ENCODE measurements at places on chromosomes 11 and 22. TPM values are rescaled to one million over a fixed set of nuclear protein-coding genes. Genes with fewer than 3 reads are reported as not detected.

The TEX54 gene
- not detected for total RNA-seq

- DNase-seq, result no peak
- H3K4me3 ChIP-seq, result no peak overlapping the region
- H3K4me1 ChIP-seq, result no peaks in the 10 kb centered on the region
- H3K36me3 ChIP-seq, result no peaks in the 10 kb centered on the region
- peaks cover 11% of the 10 kb centered on the region for H3K27me3 ChIP-seq
These were observed 8.2 kb downstream of the PDGFB start for GRCh38 chr22:39236321-39237317.

The VPREB3 gene
- total RNA-seq, result not detected

The GRIK4 gene
- total RNA-seq, result 0.18 TPM

GRCh38 chr11:116697011-116697410, 75.8 kb downstream of the BUD13 start:
- no peak overlapping the region for H3K4me3 ChIP-seq
- H3K27ac ChIP-seq, result no peak overlapping the region
- H3K36me3 ChIP-seq, result no peaks in the 10 kb centered on the region
- H3K27me3 ChIP-seq, result peaks cover 18% of the 10 kb centered on the region
- DNase-seq, result no peak
- no peaks in the 10 kb centered on the region for H3K4me1 ChIP-seq

- no peaks in the 10 kb centered on the region for H3K27me3 ChIP-seq
- H3K27ac ChIP-seq, result no peak overlapping the region
- DNase-seq, result no peak
- H3K4me3 ChIP-seq, result no peak overlapping the region
- no peaks in the 10 kb centered on the region for H3K4me1 ChIP-seq
These were observed 117.4 kb upstream of the B3GAT1 start for GRCh38 chr11:134529212-134530096.

The CNTN5 gene
- total RNA-seq, result not detected

DNA sequence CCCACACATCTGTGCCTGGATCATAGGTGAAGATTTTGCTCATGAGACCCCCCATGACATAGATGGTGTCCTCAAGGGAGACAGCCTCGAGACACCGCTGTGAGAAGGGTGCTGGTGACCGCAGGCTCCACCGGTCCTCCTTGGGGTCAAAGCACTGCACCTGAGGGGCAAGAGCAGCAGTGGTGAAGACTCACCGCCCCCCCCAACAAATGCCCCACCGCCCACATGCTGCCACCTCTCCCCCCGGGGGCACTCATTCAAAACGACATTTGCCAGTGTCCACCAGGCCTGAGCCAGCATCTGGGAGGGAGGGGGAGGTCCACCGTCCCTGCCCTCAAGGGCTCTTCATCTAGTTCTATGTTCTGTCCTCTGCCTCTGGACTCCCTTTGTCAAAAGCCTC, 9.3 kb downstream of the KLHL35 start:
- H3K36me3 ChIP-seq, result peaks cover 17% of the 10 kb centered on the region
- H3K4me3 ChIP-seq, result no peak overlapping the region
- DNase-seq, result no peak
- H3K4me1 ChIP-seq, result peaks cover 19% of the 10 kb centered on the region
- H3K27me3 ChIP-seq, result no peaks in the 10 kb centered on the region
- H3K27ac ChIP-seq, result no peak overlapping the region

DNA sequence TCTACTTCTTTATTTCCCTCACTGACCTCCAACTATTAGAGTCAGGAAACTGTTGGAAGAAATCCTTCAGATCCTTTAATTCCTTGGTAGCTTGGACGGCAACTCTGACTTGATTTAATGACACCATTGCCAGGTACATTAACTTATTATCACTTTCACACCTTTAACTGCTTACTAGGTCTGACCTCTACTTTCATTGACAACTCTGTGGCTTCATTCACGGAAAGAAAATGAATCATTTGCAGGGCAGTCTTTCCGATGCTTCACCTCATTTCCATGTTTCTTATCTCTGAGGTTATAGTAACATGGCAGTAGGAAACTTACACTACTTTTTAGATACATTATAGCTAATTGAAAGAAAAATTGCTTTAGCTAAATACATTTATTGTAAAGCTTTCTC, 82.6 kb upstream of the PDGFD start:
- no peak overlapping the region for H3K4me3 ChIP-seq
- no peaks in the 10 kb centered on the region for H3K27me3 ChIP-seq
- no peak for DNase-seq
- no peaks in the 10 kb centered on the region for H3K36me3 ChIP-seq

DNA sequence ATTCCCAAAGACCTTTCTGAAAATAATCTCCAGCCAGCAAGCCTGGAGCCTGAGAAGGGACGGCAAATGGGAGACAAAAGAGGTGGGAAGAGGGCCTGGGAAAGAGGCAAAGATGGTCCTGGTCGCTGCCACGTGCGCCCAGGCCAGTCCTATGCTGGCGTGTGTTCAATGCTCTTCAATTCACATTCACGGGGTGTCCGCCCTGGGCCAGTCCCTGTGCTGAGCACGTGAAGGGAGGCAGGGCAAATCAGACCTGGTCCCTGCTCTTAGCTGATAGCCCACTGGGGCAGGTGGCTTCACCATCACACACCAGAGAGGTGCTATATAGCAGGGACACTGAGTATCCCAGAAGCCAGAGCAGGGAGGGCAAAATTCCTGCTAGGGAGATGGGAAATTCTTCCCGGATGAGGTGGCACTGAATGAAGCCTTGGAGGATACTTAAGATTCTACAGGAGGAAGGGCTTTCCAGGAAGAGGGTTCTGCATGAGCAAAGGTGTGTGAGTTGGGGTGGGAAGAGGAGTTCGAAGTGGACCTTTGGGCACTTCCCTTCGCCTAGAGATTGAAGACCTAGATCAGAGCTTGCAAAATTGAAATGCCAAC, 148.2 kb downstream of the CHST1 start:
- no peak for DNase-seq
- no peaks in the 10 kb centered on the region for H3K36me3 ChIP-seq
- no peaks in the 10 kb centered on the region for H3K4me1 ChIP-seq
- H3K4me3 ChIP-seq, result no peak overlapping the region
- H3K27ac ChIP-seq, result no peak overlapping the region
- no peaks in the 10 kb centered on the region for H3K27me3 ChIP-seq

DNA sequence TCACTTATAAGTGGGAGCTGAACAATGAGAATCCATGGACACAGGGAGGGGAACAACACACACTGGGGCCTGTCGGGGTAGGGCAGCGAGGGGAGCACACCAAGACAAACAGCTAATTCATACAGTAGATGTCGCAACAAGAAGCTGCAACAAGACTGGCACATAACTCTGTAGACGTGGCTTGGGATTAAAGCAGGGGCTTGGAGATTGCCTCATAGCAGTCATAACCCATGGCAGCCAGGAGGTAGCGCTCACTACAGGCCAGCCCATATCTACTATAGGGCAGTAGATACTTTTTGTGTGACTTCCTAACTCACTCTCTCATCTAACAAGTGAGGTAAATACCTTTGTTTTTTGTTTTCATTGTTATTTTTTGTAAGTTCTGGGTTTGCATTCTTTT, 1.7 kb upstream of the OR9G4 start:
- no peak overlapping the region for H3K27ac ChIP-seq
- H3K36me3 ChIP-seq, result no peaks in the 10 kb centered on the region
- H3K4me3 ChIP-seq, result no peak overlapping the region
- H3K4me1 ChIP-seq, result no peaks in the 10 kb centered on the region

DNA sequence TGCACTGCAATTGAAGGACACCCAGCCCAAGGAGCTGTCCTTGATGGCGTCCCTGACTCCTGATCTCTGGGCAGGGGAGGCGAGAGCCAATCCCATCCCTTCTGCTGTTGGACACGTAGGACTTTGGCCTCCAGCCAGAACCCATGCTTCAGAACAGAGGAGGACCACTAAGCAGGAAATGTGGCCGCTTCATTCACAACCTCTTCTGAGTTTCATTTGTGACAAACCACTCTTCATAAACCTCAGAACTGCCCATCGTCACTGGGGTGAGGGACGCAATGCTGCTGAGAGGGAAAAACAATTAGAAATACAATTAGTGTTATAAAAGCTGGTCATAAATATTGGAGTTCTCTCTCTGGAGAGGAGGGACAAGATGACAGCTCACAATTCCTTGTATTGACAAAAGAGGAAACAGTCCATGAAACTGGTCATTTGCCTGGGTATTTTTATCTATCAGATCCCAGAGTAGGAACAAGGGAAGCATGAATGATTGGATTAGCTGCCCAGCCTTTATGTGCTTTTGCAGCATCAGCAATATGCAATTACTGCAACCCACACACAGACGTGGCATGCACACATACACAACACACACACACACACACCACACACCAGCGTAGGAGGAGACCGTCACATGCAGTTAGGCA, 216.5 kb upstream of the CADM1 start:
- H3K27ac ChIP-seq, result no peak overlapping the region
- DNase-seq, result no peak
- no peaks in the 10 kb centered on the region for H3K36me3 ChIP-seq
- H3K27me3 ChIP-seq, result peaks cover 3% of the 10 kb centered on the region
- peaks cover 10% of the 10 kb centered on the region for H3K4me1 ChIP-seq

All from IMR-90 (cell line).